ENCODE measurements at places on chromosomes 11 and 22. TPM values are rescaled to one million over a fixed set of nuclear protein-coding genes. Genes with fewer than 3 reads are reported as not detected.

DNA sequence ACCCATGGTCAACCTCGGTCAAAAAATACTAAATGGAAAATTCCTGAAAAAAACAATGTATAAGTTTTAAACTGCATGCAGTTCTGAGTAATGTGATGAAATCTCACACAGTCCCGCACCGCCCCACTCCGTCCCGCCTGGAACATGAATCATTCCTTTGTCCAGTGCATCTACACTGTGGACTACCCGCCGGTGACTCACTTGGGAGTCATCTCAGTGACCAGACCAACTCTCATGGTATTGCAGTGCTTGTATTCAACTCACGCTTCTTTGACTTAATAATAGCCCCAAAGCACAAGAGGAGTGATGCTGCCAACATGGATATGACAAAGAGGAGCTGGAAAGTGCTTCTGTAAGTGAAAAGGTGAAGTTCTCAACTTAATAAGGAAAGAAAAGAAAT is 48.8 kb downstream of the ARHGAP32 start:
- DNase-seq = no peak
- H3K4me1 ChIP-seq = no peaks in the 10 kb centered on the region
- H3K36me3 ChIP-seq = no peaks in the 10 kb centered on the region
- H3K4me3 ChIP-seq = no peak overlapping the region

GRCh38 chr11:70519117-70519516 is 120.8 kb downstream of the CTTN start:
- no peak overlapping the region for H3K27ac ChIP-seq
- H3K4me3 ChIP-seq = no peak overlapping the region
- no peak for DNase-seq
- no peaks in the 10 kb centered on the region for H3K36me3 ChIP-seq
- H3K27me3 ChIP-seq = peaks cover 26% of the 10 kb centered on the region

DNA sequence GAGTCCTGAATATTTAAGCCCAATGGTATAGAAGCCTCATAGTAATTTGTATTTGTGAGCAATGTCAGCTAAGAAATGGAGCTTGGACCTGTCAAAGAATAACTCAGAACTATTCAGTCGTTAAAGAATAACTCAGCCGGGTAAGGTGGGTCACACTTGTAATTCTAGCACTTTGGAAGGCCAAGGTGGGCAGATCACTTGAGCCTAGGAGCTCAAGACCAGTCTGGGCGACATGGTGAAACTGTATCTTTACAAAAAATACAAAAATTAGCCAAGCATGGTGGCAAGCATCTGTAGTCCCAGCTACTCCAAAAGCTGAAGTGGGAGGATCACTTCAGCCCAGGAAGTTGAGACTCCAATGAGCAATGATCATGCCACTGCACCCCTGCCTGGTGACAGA is 1526.5 kb downstream of the LRRC4C start:
- no peaks in the 10 kb centered on the region for H3K27me3 ChIP-seq
- H3K27ac ChIP-seq = no peak overlapping the region
- no peak for DNase-seq

DNA sequence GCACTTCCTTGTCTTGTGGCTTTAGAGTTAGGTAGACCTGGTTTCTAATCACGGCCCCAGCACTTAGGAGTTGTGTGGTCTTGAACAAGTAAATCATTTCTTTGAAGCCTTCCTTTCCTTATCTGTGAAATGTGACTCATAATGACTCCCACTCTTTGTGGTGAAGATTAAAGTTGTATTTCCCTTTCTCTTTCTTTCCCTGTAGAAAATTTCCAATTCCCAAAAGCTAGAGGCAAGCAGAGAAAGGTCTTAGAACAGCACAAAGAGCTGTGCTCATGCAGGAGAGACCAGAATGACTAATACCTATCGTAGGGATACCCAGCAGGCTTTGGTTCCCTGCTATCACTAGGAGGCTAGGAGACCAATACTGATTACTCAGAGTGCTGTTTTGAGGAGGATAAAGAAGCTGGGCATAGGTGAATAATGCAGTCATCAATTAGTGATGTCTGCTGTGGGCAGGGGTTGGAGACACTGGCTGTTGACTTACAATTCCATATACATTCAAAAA is 270.7 kb upstream of the SYN3 start:
- H3K36me3 ChIP-seq = no peaks in the 10 kb centered on the region
- H3K4me1 ChIP-seq = no peaks in the 10 kb centered on the region
- no peak overlapping the region for H3K27ac ChIP-seq
- H3K27me3 ChIP-seq = no peaks in the 10 kb centered on the region
- H3K4me3 ChIP-seq = no peak overlapping the region
- no peak for DNase-seq

- H3K4me3 ChIP-seq = no peak overlapping the region
- no peak for DNase-seq
- H3K27ac ChIP-seq = no peak overlapping the region
- no peaks in the 10 kb centered on the region for H3K27me3 ChIP-seq
Observed at GRCh38 chr22:38829485-38829884, 14.3 kb downstream of the NPTXR start.

GRCh38 chr11:65170058-65170534 is at the start of gene SPDYC:
TSS of gene SPDYC (plus strand) at chr11:65170233. CDS start at chr11:65171358, 1,125 bp downstream.
- H3K27me3 ChIP-seq = no peaks in the 10 kb centered on the region
- no peaks in the 10 kb centered on the region for H3K36me3 ChIP-seq
- H3K27ac ChIP-seq = peak within 1 kb of the TSS; percentile 81
- H3K4me1 ChIP-seq = peaks cover 11% of the 10 kb centered on the region
- H3K4me3 ChIP-seq = no peak within 1 kb of the TSS

- peaks cover 44% of the 10 kb centered on the region for H3K27me3 ChIP-seq
- no peak overlapping the region for H3K4me3 ChIP-seq
- no peaks in the 10 kb centered on the region for H3K36me3 ChIP-seq
- H3K4me1 ChIP-seq = no peaks in the 10 kb centered on the region
- H3K27ac ChIP-seq = no peak overlapping the region
Observed at GRCh38 chr11:46279126-46280099, 2.0 kb downstream of the CREB3L1 start.

- no peaks in the 10 kb centered on the region for H3K36me3 ChIP-seq
- H3K4me1 ChIP-seq = no peaks in the 10 kb centered on the region
- no peak overlapping the region for H3K4me3 ChIP-seq
- peaks cover 18% of the 10 kb centered on the region for H3K27me3 ChIP-seq
- no peak for DNase-seq
- H3K27ac ChIP-seq = no peak overlapping the region
Observed at GRCh38 chr22:22392131-22392530, 116.4 kb downstream of the ZNF280B start.

DNA sequence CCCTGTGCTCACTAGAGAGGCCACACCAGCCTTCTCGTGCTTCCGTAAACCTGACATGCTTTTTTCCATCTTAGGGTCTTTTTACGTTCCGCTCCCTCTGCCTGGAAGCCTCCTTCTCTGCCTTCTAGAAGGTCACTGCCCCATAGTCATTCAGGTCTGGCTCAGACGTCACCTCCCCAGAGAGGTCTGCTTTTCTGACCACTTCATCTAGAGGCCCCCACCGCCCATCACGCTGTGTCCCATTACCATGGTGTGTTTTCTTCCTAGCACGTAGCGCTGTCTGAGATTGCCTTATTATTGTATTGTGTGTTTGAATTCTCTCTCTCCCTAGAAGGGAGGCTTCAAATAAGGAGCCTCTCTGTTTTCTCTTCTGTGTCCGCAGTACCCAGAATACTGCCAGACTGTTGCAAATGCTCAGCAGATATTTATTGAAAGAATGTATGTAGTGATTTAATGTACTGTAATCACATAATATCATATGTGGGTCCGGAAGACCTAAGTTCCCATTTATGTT is 10.0 kb downstream of the TAB1 start:
- H3K27ac ChIP-seq = no peak overlapping the region
- DNase-seq = no peak
- no peak overlapping the region for H3K4me3 ChIP-seq
- H3K4me1 ChIP-seq = peaks cover 50% of the 10 kb centered on the region
- no peaks in the 10 kb centered on the region for H3K27me3 ChIP-seq
- peaks cover 26% of the 10 kb centered on the region for H3K36me3 ChIP-seq

- H3K4me1 ChIP-seq = peaks cover 45% of the 10 kb centered on the region
- H3K27ac ChIP-seq = no peak overlapping the region
- H3K4me3 ChIP-seq = no peak overlapping the region
- peaks cover 7% of the 10 kb centered on the region for H3K36me3 ChIP-seq
Observed at GRCh38 chr11:75262961-75263852, 22.6 kb downstream of the TPBGL start.

GRCh38 chr11:91023731-91024130 is 800.9 kb upstream of the CHORDC1 start:
- H3K4me3 ChIP-seq = no peak overlapping the region
- no peaks in the 10 kb centered on the region for H3K36me3 ChIP-seq
- H3K4me1 ChIP-seq = no peaks in the 10 kb centered on the region
- DNase-seq = no peak
- H3K27ac ChIP-seq = no peak overlapping the region

FOSL1 gene
- 3.8 TPM for total RNA-seq

C11orf91 gene
- total RNA-seq = not detected

CDCA5 gene
- 129 TPM for total RNA-seq

TMEM134 gene
- total RNA-seq = 39.6 TPM

KCNJ1 gene
- not detected for total RNA-seq

NUDT8 gene
- 20.1 TPM for total RNA-seq

MMP3 gene
- total RNA-seq = not detected

IFTAP gene
- 0.90 TPM for total RNA-seq

TTC28 gene
- total RNA-seq = 0.23 TPM

PICK1 gene
- 14.0 TPM for total RNA-seq
